ENCODE measurements at places on chromosomes 16 and 17. TPM values are rescaled to one million over a fixed set of nuclear protein-coding genes. Genes with fewer than 3 reads are reported as not detected.

GRCh38 chr17:81923302-81924260, 4.0 kb downstream of the MAFG start:
- H3K4me3 ChIP-seq: peak overlapping the region; percentile 83
- peak overlapping the region; percentile 96 for H3K27ac ChIP-seq
- peak; percentile 44 for DNase-seq
- peaks cover 19% of the 10 kb centered on the region for H3K4me1 ChIP-seq
- peaks cover 3% of the 10 kb centered on the region for H3K36me3 ChIP-seq
- H3K27me3 ChIP-seq: peaks cover 4% of the 10 kb centered on the region

Gene TOP2A
- total RNA-seq: 295 TPM

GRCh38 chr17:82266142-82266541, 7.4 kb downstream of the CSNK1D start:
- peak overlapping the region; percentile 45 for H3K4me3 ChIP-seq
- no peak overlapping the region for H3K27ac ChIP-seq
- peaks cover 38% of the 10 kb centered on the region for H3K36me3 ChIP-seq
- no peaks in the 10 kb centered on the region for H3K27me3 ChIP-seq
- no peak for DNase-seq

DNA sequence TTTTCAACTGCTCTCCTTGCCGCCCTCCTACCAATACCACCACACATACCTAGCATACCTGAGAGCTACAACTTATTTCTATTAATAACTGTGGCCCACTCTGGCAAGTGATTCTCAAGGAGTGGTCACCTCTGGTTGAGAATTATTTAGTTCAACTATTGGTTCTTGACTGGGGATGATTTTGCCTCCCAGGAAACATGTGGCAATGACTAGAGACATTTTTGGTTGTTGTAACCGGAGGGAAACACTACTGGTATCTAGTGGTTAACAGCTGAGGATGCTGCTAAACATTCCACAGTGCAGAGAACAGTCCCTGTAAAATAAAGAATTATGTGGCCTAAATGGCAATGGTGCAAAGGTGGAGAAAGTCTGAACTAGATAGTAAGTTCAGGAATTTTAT, 96.7 kb downstream of the TRIM37 start:
- H3K4me1 ChIP-seq: no peaks in the 10 kb centered on the region
- H3K4me3 ChIP-seq: no peak overlapping the region
- no peak for DNase-seq

Measured in neural crest cell (in vitro differentiated cells).